ENCODE measurements at places on chromosomes 4 and X. TPM values are rescaled to one million over a fixed set of nuclear protein-coding genes. Genes with fewer than 3 reads are reported as not detected.
A peak's percentile ranks its signal among the peaks of the same experiment; 100 is the strongest.

Gene PALLD
- 190 TPM for total RNA-seq

Gene ABLIM2
- total RNA-seq: 1.2 TPM

Gene VEGFD
- 0.05 TPM for total RNA-seq

Gene GAB3
- total RNA-seq: 0.87 TPM

Gene RAB40A
- 0.25 TPM for total RNA-seq

Gene LRIT3
- not detected for total RNA-seq

Gene CFI
- 356 TPM for total RNA-seq

Gene HTR2C
- not detected for total RNA-seq

Gene LARP1B
- total RNA-seq: 40.1 TPM

Gene RHOH
- total RNA-seq: not detected

Gene MAGEE2
- total RNA-seq: not detected

Gene MAP3K15
- total RNA-seq: 1.3 TPM

GRCh38 chrX:1167466-1167865 is 45.0 kb downstream of the CRLF2 start:
- no peak for DNase-seq

- DNase-seq: peak; percentile 33
Observed at GRCh38 chrX:39894683-39895082, 203.1 kb downstream of the BCOR start.

- no peak for DNase-seq
Observed at GRCh38 chr4:12723849-12724447, 760.2 kb downstream of the RAB28 start.

GRCh38 chrX:84487365-84488353 is 14.6 kb downstream of the HDX start:
- no peak for DNase-seq

GRCh38 chrX:19030805-19031204 is 46.9 kb upstream of the PHKA2 start:
- no peak for DNase-seq

- DNase-seq: peak; percentile 91
Observed at GRCh38 chr4:138953961-138954371, 61.6 kb upstream of the NOCT start.

DNA sequence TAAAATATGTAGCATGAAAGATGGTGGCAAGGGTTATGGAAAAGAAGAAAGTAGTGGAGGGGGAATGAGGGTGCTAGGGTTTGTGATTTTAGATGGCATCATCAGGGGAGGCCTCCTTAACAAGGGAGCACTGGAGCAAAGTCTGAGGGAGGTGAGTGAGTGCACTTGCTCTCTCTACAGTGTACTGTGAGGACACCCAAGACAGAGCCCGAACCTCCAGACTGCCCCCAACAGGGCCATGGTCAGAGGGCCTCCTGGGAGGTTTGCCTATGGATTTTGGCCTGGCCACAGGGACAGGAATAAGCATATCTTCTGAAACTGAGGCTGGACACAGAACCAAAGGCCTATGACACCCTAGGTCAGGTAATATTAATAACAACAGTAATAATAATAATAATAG is 21.4 kb upstream of the PJA1 start:
- DNase-seq: no peak

DNA sequence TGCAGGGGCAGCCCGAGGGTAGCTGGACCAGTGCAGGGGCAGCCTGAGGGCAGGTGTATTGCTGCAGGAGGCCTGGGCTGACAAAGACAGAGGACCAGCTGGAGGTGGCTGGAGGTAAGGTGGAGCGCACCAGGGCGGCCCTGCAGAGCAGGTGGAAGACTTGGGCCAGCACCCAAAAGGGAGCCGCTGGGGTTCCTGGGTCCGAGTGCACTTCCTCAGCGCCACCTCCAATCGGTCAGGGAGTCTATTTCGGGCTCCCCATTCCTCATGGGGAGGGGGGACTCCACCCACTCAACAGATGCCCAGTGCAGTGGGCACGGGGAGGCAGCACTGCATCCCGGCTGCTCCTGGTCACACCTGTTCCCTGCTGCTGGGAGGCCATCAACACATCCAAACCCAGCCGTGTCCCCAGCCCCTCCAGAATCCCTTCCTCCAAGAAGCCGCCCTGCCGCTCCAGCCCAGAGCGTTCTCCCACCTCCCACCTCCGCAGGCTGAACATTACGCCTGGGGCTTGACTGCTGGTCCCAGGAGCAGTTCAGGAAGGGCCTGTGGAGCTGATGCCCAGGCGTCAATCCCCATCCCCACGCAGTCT is 1.5 kb downstream of the LRPAP1 start:
- DNase-seq: no peak

- peak; percentile 43 for DNase-seq
Observed at GRCh38 chr4:145179281-145179860, 1.0 kb downstream of the OTUD4 start.

DNA sequence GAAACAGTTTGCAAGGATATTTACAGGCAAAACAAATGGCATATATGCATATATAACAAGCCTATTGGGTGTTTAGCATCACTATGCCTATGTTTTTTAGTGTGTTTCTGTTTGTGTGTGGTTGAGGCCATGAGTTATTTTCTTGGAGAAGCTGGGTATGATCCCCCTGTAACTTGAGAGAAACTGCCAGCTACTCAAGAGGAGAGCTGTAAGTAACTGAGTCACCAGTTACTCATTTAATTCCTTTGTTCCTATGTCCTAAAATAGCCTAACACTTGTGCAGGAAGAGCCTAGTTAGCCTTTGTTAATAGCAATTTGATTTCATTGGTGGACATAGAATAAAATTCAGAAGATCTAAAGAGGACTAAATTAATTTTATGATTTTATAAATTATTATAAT is 79.1 kb downstream of the PWWP3B start:
- peak; percentile 86 for DNase-seq

DNA sequence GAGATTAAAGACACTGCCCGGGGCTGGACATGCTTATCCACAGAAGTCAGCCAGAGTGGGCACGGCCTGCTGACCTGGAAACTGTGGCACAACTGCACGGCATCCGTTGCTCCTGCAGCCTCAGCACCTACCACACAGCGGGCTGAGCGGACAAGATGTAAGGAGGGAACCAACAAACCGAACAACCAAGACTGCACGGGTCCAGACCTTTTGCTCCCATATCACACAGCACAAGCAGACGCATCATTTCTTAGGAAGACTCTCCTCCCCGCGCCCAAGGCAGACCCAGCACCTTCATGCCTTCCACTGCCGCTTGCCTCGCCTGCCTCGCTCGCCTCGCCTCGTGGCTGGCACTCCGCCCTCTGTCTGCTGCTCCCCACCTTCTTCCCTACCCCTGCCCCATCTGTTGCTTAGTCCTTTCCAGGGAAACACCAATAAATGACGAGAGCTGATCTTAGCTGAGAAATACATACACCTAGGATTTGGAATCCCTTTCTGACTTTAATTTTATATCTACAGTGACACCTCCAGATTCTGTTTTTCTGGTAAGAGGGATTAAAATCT is 79.0 kb downstream of the AFAP1 start:
- DNase-seq: no peak

GRCh38 chr4:7971159-7971631 is 31.5 kb upstream of the AFAP1 start:
- DNase-seq: no peak

- DNase-seq: peak; percentile 57
Observed at GRCh38 chr4:124903995-124904722, 191.6 kb upstream of the ANKRD50 start.

GRCh38 chrX:130171446-130172126 is at the start of gene RAB33A:
RAB33A (plus strand) TSS chrX:130171962; CDS start chrX:130172063, 101 bp downstream.
- DNase-seq: no peak

DNA sequence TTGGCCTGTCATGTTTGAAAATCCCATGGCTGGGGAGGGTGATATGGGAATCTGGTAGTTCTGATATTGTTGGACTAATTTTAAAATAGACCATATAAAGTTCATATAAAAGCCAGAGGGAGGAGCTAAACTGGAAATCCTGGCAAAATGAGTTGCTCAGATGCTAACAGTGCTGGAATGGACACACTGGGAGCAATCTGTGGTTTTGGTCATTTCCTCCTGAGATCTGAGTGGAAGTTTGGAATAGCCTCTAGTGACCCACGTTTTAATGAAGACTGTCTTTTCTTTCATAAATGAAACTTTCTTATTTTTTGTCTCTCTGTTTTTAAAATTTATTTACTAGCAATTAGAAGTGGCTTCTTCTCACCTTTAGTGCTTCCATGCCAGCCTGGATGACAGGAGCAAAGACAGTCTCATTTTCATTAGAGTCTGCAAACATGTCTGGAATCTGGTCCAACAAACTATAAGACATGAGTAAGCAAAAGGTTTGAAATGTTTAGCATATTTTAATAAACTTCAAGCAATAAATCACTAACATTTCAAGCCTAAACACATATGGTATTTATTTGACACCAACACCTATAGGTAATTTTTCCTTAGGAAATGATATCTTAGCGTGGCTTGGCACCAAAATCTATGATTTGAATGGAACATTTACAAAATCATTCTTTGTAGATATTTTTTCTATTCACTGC is 66.6 kb downstream of the METTL14 start:
- DNase-seq: no peak

- no peak for DNase-seq
Observed at GRCh38 chrX:129983575-129984110, 1.2 kb downstream of the BCORL1 start.

DNA sequence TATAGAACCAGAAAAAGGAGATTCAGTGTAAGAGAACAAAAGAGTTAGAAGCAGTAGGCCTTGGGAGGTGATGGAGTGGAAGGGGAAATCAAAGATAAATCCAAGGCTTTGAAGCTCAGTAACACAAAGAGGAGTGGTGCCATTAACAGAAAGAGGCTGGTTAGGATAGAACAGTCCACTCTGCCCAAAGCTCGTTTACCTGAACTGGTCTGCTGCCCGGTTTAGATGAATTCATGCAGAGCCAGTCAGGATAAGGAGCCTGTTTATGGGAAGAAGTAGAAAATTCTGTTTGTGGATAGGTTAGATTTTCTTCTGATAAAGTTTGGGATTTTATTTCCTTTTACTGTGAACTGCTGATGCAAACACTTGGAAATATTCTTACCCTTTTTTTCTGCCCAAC is 80.6 kb downstream of the HMGB2 start:
- no peak for DNase-seq
